ENCODE measurements at places on chromosomes 6 and 20.

- no peak for DNase-seq
Measured at GRCh38 chr20:38358556-38358955, 12.3 kb downstream of the LBP start.

- no peak for DNase-seq
Measured at GRCh38 chr6:127317388-127318128, 25.9 kb downstream of the ECHDC1 start.

GRCh38 chr6:161745594-161746141, 471.8 kb upstream of the AGPAT4 start:
- no peak for DNase-seq

GRCh38 chr6:91043751-91044150, 456.9 kb upstream of the MAP3K7 start:
- DNase-seq = no peak

All from left ventricle myocardium superior (tissue), 1 donor.